Stimulated activated naive CD4-positive, alpha-beta T cell treated with Interleukin-2 at 50 U/mL for 16 hours (primary cell): ENCODE measurements at places on chromosomes 11 and 22.
A peak's percentile ranks its signal among the peaks of the same experiment; 100 is the strongest.

DNA sequence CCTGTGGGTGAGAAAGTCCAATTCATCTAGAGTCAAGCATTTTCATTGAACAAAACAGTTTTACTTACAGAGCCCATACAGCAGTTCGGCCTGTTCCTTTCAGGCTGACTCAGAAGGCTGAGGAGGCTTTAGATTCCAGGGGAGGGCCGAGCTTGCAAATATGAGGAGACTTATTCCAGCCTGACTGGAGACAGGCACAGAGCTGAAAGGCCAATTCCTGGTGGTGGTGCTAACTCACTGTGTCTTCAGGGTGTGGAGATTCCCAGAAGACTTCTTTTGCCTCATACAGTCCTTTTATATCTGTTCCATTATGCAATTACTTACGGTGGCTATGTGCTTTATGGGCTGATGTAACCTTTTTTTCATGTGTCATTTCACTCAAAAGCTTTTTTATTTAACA, at the start of gene OR51E2:
Gene OR51E2, minus strand, starts transcription at position 269 of the 400 bp plus-strand sequence. CDS start 15,142 bp downstream, outside the sequence.
- no peak for DNase-seq

- no peak for DNase-seq
Measured at GRCh38 chr11:29183301-29183700, 833.5 kb downstream of the KCNA4 start.

- DNase-seq, result no peak
Measured at GRCh38 chr11:120941000-120941399, 82.9 kb upstream of the TBCEL start.

- DNase-seq, result no peak
Measured at GRCh38 chr11:34679681-34680080, 58.8 kb downstream of the EHF start.

DNA sequence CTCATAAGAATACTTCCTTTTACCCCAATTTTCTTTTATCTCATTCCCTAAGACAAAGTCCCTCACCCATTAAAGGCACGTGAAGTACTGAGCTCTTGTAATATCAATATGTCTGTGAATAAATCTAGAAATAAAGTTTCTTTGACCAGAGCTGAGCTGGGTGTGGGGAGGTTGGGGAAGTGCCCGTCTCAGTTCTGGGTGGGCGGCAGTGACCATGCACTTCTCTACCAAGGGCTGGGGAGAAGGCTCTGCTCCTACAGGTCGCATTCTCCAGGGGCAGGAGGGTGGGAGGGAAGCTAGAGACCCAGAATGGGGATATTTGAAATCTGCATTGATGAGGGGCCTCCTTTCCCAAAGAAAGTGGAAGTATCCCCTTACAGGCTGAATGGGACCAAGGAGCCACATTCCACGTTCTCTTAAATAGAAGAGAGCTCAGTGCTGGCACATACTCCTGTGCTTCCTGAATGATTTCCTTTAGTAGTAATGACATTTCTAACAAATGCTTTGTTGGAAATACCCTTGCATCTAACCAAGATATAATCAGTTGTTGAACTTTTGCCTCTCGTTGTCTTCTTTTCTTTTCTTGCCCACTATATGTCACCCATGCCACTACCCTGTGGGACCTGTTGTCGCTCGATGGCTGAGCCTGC, 16.1 kb downstream of the RBX1 start:
- no peak for DNase-seq

- DNase-seq, result no peak
Measured at GRCh38 chr11:31720671-31721365, 90.3 kb downstream of the PAX6 start.

GRCh38 chr11:17845431-17845881, 110.9 kb downstream of the KCNC1 start:
- no peak for DNase-seq

- DNase-seq, result no peak
Measured at GRCh38 chr11:97079244-97079643, 689.4 kb downstream of the JRKL start.

GRCh38 chr11:120425527-120425926, 86.0 kb upstream of the GRIK4 start:
- no peak for DNase-seq

DNA sequence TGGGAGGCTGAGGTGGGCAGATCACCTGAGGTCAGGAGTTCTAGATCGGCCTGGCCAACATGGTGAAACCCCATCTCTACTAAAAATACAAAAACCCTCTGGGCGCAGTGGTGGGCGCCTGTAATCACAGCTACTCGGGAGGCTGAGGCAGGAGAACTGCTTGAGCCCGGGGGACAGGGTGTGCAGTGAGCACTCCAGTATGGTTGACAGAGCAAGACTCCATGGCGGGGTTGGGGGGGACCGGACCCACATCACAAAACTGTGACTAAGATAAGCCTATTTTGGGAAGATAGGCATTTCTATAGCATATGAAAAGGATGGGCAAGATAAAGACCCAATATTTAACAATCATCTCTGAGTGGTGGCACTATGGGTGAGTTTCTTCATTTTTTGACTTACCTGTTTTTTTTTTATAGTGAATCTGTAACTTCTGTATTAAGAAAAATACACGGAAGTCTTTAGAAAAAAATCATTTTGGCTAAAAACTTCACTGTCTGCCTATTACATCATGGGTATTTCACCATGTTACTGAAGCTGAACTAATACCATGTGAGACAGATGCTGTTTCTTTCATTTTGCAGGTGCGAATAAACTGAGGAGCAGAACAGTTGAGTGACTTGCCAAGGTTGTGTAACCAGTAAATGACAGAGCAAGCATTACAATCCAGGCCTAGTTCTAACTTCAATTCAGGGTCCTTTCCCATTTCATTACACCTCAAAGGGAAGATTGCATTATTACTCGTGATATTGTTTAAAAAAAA, 2.5 kb downstream of the CELF1 start:
- no peak for DNase-seq

GRCh38 chr11:31150011-31150410, 219.5 kb downstream of the DCDC1 start:
- no peak for DNase-seq

GRCh38 chr11:123247496-123247799, 52.4 kb upstream of the CLMP start:
- no peak for DNase-seq

DNA sequence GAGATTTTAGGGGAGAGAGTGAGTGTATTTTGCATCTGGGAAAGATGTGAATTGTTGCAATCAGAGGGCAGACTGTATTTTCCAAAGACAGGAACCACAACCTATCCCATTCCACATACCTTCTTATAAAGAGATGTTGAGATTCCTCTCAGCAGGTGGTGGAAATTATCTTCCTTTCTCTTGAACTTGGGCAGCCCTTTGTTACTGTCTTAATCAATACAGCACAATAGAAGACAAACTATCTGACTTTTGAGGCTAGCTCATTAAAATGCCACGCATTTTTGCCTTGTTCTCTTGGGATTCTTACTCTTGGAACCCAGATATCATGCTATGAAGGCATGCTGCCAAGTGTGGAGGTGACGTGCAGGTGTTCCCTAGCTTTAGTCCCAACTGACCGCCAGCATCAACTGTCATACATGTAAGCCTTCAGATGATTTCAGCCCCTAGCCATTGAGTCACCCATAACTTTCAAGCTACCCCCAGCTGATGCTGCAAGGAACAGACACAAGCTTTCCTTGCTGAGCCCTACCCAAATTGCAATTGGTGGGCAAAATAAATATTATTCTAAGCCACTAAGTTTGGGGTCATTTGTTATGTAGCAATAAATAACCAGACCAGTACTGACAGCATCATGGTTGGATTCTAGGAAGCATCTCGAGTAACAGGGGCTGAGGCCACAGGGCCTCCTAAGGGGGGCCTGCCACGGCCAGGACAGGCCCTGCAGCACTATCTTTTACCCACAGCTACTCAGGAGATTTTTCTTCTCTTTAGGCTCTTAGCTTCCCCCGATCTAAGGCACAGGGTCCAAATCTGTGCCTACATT, 63.0 kb downstream of the RPL27A start:
- DNase-seq, result no peak

DNA sequence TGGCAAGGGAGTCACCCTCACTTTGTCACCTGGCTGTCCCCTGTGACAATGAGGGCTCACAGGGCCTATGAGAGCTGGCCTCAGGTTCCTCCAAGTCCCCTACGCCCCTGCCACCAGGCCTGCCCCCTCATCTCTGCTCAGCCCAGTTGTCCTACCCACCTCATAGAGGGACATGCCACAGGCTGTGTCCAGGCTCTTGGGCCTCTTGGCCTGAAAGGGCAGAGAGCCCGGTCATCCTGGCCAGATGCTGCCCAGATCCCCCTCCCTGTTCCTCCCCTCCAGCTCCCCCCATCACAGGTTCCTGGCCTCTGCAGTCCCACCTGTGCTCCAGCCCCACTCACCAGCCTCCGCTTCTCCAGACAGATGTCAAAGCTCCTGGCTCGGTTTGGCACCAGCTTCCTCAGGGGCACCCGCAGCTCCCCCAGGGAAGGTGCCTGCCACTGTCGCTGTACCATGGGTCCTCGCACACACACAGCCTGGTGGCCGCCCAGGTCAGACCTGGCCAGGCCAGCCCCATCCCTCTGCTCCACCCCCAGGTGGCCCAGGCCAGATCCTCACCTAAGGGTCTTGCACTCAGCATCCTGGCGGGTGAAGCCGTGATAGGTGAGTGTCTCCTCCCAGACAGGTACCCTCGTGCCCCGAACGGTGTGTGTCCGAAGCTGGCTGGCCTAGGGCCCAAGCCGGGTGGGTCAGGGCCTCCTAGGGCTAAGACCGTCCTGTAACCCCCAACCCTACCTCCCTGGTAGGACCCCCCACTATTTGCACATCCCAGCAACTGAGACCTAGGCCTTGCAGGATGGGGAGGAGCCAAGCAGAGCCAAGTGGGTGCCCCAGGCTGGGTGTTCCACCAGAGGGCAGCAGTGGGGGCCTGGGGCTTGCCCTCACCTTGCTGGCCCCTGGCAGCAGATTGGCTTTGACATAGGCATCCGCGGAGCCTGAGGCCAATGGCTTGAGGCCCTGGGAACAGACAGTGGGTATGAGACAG, 8.3 kb downstream of the NDUFV1 start:
- DNase-seq, result peak; percentile 43
